ENCODE measurements at places on chromosomes 6 and 20.

GRCh38 chr20:12660918-12661317, 347.9 kb upstream of the SPTLC3 start:
- DNase-seq = peak; percentile 10

DNA sequence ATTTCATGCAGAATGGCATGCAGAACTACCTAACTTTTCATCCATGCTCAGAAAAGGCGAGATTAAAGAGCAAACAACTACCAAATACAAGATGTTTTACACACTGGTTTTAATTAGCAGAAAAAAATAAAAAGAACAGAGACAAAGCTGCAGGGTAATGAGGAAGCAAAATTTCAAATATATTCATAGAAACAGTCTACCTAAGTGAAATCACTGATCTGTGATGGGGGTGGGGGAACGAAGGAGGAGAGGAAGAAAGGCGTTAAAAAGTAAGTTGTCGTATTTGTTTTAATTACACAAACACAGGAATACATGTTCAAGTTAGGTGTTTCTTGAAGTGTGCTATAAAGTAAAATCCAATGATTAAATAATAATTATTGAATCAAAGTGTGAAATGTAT, 42.1 kb downstream of the MAP3K7 start:
- DNase-seq = no peak

DNA sequence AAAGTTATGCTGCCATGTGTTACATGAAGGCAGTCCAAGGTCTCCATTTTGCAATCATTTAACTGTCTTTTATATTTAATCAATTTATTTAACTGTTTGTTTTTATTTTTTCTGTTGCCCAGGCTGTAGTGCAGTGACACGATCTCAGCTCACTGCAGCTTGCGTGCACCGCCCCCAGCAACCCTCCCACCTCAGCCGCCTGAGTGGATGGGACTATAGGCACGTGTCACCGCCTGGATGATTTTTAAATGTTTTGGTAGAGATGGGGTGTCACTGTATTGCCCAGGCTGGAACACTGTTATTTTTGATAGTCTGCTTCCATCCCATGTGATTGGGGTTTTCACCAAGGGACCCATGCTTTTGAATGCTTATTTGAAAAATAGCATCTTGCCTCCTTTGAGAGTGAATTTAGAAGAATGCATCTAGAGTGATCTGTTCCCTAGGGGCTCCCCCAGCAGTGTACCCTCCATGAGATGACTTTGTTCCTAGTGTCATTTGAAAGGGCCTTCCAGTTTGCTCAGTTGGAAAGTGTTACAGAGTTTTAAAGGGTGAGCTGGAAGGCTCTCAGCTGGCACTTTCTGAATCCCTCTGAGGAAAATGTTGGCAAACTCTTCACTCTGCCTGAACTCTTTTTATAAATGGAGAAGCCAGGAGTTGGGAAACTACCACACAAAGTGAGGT, 143.4 kb downstream of the JARID2 start:
- DNase-seq = no peak

- no peak for DNase-seq
Measured at GRCh38 chr20:35277127-35277526, 795 bp downstream of the MMP24OS start.

- DNase-seq = no peak
Measured at GRCh38 chr6:2733324-2733723, 17.4 kb downstream of the MYLK4 start.

DNA sequence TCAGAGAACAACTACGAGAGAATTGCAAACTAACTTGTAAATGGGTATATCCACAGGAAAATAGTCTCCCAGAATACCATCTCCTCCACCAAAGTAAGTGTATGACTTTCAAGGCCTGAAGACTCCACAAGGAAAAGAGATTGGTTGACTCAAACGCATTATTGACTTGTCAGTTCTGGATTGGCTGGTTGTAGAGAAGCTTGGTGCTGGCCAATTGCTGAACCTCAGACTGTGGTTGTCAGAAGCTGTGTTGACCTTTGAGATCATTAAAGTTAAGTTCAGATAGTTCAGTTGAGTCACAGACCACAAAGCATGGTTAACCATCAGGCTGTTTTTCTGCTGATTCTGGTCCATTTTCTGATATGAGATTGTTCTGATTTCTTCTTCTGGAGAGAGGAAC, 388.3 kb downstream of the BMP2 start:
- no peak for DNase-seq

- no peak for DNase-seq
Measured at GRCh38 chr6:113529879-113530278, 327.3 kb upstream of the MARCKS start.

DNA sequence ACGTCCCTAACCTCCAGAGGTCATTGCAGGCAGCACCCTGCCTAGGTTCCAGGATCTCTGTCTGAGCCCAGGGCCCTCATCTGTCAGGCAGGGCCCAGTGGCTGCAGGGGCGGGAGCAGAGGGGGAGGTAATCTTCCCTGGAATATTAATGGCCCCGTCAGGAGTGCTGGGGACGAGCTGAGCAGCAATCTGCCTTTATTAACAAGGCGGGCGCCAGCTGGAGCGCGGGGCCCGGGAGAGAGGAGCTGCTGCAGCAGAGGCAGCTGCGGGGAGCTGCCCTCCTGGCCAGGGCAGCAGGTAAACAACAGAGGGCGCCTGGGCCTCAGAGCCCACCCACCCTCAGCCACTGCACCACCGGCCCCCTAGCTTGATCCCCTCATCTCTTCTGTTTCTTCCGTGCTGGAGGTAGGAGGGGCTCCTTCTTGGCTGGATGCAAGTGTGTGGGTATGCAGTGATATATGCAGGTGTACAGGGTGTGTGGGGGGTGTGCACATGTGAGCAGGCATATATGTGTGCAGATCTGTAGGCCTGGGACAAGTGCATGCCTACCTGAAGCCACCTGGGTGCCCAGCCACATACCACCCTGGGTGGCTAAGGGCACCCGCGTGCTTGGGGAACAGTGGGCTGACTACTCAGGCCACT, 131.8 kb upstream of the MLN start:
- no peak for DNase-seq

GRCh38 chr6:111761783-111762312, 111.4 kb downstream of the FYN start:
- DNase-seq = no peak

DNA sequence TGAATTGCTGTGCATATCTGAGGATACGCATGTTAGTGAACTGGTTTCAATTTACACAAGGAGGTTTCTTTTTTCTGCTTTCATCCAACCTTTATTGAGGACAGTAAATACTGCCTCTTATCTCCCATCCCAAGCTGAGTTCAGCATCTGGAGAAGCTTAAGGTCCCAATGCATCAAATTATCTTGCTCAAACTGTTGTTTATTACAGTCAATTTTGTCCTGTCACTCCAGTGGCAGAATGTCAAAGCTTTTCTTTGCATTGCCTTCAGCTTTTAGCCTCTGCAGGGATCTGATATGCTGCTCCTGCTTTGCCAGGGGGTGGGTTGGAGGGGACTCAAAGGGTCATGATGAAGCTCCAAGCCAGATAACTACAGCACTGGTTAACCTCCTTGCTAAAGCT, 435.4 kb upstream of the SOX4 start:
- no peak for DNase-seq

GRCh38 chr6:122365775-122366403, 33.6 kb upstream of the HSF2 start:
- no peak for DNase-seq

GRCh38 chr6:87151781-87152525, 3.4 kb upstream of the ZNF292 start:
- DNase-seq = peak; percentile 86

DNA sequence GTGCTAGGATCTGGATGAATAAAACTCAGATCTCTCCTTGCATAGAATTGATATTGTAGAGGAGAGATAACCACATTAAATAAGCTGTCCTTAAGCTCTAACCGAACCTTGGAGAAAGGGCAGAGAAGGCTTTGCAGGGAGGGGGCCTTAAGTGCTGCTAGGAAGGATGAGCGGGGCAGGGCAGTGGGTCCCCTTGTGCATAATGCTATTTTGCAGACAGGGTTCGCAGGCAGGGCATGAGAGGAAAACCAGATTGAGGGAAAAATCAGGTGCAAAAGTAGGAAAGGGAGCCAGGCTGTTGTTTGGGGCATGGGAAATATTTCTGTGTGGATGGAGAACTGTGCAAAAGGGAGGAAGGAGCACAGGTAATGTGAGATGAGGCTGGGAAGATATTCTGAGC, 383.0 kb upstream of the JARID2 start:
- DNase-seq = no peak

GRCh38 chr6:45472382-45472781, 94.6 kb upstream of the SUPT3H start:
- no peak for DNase-seq

GRCh38 chr20:17969278-17969883, 563 bp downstream of the MGME1 start:
- DNase-seq = no peak

DNA sequence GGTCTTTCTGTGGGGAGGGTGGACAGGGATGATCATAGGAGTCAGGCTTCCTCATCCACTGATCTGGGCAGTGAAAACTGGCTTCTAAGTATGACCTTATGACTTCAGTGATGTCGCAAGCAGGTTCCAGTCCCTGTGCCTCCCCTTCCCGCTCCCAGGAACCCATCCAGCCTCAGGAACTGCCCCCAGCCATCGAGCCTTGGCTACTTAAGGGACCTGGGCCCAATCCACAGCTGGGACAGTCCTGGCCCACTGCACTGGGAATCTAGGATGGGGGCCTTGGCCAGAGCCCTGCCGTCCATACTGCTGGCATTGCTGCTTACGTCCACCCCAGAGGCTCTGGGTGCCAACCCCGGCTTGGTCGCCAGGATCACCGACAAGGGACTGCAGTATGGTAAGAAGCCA, at the start of gene LBP:
Gene LBP (plus strand): TSS at position 236 of the 405 bp plus-strand sequence. CDS start 35 bp downstream, at position 271.
- DNase-seq = no peak

GRCh38 chr6:160041608-160042007, 72.7 kb downstream of the IGF2R start:
- no peak for DNase-seq

DNA sequence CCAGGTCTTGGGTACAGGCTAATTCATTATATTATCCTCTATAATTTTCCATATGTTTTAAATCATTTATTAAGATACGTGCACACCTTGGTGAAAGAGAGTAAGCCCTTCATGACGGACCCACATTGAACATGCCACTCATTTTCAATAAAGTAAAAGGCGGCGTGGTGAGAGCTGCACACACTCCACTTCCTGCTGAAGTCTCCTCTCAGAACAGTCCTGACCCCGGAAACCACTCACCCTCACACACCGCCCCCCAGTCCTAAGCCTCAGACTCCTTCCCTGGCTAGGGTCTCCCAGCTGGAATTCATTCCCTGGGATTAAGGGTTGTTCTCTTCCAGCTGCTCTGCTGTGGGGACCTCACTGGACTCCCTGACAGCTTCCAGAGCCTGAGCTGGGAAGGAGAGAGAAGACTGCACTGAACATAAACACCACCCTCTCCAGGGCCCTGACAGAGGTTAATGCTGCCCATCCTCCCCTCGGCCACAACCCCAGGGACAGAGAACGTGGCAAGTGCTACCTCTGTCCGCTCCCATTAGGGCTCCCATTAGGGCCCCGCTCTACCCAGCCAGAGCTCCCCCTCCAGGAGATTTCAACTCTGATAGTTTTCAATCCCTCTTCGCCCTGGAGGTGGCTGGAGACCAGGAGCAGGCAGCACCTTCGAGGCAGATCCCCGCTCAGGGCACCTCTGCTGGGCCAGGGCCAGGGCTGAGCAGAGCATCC, 24.8 kb downstream of the GRM4 start:
- no peak for DNase-seq

DNA sequence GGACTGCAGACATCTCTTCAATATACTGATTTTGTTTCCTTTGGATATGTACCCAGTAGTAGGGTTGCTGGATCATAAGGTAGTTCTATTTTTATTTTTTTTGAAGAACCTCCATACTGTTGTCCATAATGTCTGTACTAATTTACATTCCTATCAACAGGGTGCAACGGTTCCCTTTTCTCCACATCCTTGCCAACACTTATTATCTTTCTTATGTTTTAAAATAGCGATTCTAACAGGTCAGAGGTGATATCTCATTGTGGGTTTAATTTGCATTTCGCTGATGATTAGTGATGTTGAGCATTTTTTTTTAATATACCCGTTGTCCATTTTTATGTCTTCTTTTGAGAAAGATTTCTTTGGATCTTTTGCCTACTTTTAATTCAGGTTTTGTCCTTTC, 2.0 kb upstream of the TP53RK start:
- no peak for DNase-seq

GRCh38 chr6:13261464-13261994, 66.8 kb downstream of the TBC1D7 start:
- DNase-seq = no peak

GRCh38 chr20:38208523-38208922, 43.5 kb upstream of the TGM2 start:
- no peak for DNase-seq

- no peak for DNase-seq
Measured at GRCh38 chr6:165587206-165587605, 75.8 kb downstream of the PDE10A start.

GRCh38 chr6:157867981-157868380, 44.9 kb downstream of the SNX9 start:
- DNase-seq = no peak

GRCh38 chr6:122696079-122696478, 83.4 kb upstream of the FABP7 start:
- DNase-seq = no peak

DNA sequence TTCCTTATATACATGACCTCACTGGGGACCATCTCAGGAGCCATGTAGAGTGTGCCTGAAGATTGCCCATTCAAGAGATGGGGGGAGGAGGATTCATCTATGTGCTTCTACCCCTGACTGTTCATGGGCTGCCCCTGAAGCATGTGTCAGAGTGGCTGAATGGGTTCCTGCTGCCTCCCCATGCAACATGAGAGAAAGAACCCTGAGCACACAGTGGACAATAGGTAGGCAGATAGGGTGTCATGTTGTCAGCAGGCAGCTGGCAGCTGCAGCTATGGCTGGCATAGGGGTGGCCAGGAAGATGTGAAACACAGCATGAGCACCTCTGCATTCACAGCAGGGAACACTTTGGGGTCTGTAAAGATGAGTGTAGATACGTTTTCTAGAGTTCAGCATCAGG, 208.4 kb upstream of the CNR1 start:
- peak; percentile 87 for DNase-seq

GRCh38 chr6:139372326-139373153, 1.9 kb downstream of the CITED2 start:
- no peak for DNase-seq

DNA sequence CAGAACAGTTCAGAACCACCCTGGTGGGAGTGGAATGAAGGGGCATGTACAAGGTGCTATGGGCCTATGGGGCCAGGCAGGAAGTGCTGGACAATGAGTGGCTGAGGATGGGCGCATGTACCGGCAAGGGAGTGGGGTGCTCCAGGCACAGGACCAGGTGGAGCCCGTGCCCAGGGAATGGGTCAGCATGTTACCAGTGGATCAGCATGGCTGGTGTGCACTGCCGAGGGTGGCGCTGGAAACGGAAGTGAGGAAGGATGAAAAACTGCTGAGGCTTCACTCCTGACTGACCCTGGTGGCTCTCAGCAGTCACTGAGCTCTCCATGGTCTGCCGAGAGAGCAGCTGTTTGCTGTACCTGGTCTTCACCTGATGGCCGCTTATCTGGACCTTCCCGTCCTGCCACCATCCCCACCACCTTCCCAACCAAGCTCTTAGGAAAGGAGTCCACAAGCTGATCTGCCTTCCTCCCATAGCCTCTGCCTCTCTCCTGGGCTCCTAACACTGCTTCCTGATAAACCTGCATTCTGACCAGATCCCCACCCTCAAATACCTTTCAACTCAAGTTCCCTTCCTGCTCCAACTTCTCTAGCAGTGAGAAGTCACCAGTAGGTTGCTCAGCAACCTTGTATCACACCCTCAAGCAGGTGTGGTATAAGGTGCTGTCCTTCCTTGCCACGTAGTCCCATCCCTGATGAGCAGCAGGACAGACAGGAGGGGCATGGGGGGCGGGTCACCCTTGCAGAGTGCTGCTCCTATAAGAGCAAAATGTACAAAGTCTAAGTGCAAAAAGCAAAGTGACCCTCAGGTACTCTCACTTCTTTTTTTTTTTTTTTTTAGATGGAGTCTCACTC, 7.1 kb downstream of the UQCC2 start:
- no peak for DNase-seq

Data from COR-L47 (cell line).